ENCODE measurements at places on chromosomes 4 and X. TPM values are rescaled to one million over a fixed set of nuclear protein-coding genes. Genes with fewer than 3 reads are reported as not detected.

BEX2 gene
- total RNA-seq, result 2.3 TPM

RPL39 gene
- 1,043 TPM for total RNA-seq

PDGFRA gene
- total RNA-seq, result not detected

ANK2 gene
- total RNA-seq, result 1.1 TPM

CT45A10 gene
- not detected for total RNA-seq

PCDH10 gene
- not detected for total RNA-seq

WAS gene
- 109 TPM for total RNA-seq

TCEAL6 gene
- total RNA-seq, result not detected

EPGN gene
- not detected for total RNA-seq

SERPINA7 gene
- not detected for total RNA-seq

SPANXB1 gene
- not detected for total RNA-seq

CLNK gene
- 0.70 TPM for total RNA-seq

SLC38A5 gene
- 156 TPM for total RNA-seq

GRCh38 chr4:122673252-122673651 is 52.4 kb upstream of the IL21 start:
- no peak for DNase-seq

- no peak for DNase-seq
Observed at GRCh38 chrX:7828594-7828993, 14.4 kb upstream of the VCX start.

DNA sequence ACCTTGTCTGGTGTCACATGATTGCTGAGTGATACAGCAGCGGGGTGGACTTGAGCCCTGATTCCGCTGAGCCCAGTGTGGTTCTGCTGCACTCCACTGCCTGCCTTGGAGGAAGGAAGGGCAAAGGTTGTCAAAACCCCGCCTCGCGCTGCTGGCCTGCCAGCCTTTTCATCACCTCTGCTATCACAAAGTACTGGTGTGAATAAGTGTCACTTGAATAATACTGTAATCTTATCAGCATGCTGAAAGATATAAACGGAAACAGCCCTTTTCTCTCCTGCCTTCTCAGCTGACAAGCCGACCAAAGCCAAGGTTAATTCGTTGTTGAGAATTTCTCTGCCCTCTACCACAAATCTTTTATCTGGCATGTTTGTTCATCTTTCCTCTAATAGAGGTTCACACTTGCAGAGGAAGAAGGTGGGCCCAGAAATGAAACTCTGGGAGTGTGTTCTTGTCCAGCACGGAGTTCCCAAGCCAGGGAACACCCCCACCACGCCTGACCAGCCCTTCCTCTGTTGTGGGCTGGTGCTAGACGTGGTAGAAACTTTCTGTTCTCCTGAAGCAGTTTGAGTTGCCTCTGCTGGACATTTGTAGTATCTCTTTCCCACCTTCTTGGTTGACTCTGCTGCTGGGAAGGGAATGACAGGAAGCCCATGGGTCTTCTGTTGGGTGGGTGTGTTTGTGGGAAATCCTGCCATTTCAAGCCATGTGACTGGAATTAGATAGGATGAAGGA is 21.5 kb downstream of the FHDC1 start:
- DNase-seq, result no peak

DNA sequence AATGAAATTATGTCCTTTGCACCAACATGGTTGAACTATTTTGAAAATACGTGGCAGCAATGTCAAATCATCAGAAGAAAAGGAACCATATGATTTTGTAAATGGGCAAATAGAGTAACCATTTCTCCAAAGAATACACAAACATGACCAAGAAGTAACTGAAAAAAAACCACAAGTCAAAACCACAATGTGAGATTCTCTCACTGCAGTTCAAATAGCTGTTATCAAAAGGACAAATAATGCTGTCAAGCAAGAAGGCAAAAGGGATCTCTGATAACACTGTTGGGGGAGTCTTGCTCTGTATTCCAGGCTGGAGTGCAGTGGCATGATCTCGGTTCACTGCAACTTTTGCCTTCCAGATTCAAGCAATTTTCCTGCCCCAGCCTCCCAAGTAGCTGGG is 280.8 kb upstream of the ZCCHC13 start:
- no peak for DNase-seq

DNA sequence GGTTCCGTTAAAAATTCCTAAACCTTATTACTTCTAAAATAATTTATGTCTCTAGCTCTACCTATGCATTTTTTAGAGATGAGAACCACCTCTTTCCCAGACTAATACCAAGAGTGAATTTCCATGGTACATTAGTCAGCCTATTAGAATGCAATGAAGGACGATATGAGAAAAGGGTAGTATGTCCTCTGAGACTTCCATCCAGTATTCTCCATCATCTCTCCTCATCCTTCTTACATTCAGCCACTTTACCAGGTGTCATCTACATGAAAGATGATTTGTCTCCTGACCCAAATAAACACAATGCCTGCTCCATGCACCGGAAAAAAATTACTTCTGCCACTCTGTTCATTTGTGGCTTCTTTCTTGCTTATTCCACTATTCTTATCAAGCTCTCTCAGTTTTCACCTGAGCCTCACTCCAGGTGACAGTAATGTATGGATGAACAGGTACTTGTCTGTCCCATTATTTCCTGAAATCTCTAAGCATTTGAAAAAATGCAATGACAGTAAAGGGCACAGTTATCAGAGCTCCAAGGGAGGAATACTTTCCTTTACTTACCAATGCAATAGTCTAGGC is 97.9 kb downstream of the MAB21L2 start:
- DNase-seq, result no peak

- no peak for DNase-seq
Observed at GRCh38 chr4:114311787-114312186, 286.8 kb upstream of the UGT8 start.

DNA sequence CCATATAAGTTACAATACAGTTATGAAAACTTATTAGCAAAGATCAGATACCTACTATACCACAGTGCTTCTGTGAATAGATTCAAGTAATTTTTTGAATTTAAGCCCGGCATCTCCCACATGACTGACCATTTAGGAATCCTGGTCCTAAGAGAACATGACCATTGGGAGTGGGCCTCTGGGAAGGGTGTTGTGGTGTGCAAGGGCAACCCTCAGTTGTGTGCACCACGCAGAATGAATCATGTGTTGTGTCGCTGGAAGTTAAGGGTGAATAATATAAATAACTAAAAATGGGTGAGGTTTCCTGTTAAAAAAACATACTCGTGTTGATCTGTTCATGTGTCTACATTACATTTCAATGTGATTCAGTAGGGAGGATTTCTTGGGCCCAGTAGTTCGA is 15.5 kb downstream of the CPE start:
- no peak for DNase-seq

DNA sequence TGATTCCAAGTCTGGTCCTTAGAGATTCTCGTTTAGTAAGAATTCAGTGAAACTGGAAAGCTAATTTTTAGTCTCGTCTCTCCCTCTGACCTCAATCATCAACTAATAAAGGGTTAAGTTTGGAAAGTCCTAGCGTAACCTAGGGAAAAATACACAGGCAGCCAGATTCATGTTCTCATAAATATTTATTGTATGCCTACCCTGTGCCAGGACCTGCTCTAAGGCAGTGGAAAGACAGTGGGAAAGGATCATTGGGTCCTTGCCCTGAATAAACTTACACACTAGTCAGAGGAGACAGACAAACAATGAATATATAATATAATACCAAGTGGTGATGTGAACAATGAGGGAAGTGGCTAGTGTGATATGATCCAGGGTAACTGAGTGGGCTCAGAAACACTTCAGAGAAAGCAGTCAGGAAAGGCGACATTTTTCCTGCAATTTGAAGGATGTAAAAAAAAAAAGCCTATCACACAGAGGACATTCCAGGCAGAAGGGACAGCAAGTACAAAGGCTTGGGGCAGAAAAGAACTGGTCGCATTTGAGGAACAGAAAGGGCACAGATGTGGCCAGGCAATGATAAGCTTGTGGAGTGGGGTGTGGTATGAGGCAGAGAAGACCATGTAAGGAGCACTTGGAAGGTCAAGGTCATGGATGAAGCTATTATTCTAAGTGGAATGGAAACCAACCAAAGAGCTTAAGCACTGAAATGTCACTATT is 128.8 kb downstream of the AMELX start:
- DNase-seq, result no peak

DNA sequence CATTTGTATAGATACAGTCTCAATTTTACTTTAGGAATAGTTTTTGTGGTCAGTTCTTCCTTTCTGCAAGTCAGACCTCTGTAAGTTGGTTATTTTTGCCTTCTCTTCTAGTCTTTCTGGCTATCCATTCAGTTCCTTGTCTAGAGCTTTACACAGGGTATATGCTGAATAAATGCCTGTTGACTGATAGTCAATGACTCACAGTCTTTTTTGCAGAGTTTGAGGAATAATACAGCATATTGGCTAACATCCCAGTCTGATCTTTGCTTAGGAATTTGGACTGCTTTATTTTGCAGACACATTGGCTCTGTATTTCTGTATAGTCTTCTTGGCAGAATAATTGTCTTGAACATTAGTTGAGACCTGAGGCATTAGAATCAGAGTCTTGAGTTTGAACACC is 132.4 kb downstream of the MAGEC1 start:
- DNase-seq, result no peak

DNA sequence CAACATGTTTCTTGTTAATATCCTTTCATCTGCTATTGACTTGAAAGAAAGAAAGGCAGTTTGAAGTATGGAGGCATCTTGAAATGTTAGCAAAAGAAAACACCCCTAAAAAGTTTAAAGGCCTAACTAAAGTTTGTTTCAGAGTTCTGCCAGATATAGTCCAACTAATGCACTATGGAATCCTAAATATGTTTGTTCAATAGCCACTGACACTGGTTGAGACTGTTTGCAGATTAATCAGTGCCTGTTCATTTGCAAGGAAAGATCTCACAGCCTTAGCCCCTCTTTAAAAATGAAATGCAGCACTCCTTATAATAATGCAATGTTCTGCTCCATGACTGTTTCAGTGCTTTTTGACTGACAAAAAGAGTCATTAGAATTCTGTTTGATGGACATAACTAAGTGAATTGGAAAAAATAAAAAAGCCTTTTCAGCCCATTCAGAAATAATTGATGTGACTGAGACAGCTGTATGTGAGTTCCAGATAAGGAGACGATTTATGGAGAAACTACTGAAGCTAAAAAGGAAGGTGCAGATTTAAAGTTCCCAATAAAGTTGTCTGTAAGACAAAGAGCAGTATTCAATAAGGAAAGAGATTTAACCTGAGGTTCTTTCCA is 192.0 kb downstream of the PCDH7 start:
- DNase-seq, result no peak

GRCh38 chrX:83008415-83008814 is 499.7 kb upstream of the POU3F4 start:
- no peak for DNase-seq

DNA sequence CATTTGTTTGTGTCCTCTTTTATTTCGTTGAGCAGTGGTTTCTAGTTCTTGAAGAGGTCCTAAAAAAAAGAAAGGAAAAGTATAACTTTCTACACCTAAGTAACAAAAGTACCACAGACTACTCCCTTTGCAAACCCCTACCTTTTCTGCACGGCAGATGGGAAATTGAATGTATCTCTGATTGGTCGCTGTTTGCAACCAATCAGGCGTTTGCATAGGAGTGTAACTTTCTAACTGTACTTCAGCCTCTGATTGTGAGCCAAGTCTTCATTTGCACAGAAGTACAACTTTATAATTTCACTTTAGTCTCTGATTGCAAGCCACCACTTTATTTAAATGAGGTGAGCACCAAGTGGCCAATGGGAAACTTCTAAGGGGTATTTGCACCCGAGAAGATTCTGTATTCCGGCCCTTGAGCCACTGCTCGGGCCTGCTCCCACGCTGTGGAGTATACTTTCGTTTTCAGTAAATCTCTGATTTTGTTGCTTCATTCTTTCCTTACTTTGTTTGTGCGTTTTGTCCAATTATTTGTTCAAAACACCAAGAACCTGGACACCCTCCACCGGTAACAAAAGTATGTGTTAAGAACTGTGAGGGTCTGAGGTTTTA is 40.3 kb upstream of the FHL1 start:
- DNase-seq, result no peak

- no peak for DNase-seq
Observed at GRCh38 chr4:26048378-26048882, 134.4 kb downstream of the SMIM20 start.

DNA sequence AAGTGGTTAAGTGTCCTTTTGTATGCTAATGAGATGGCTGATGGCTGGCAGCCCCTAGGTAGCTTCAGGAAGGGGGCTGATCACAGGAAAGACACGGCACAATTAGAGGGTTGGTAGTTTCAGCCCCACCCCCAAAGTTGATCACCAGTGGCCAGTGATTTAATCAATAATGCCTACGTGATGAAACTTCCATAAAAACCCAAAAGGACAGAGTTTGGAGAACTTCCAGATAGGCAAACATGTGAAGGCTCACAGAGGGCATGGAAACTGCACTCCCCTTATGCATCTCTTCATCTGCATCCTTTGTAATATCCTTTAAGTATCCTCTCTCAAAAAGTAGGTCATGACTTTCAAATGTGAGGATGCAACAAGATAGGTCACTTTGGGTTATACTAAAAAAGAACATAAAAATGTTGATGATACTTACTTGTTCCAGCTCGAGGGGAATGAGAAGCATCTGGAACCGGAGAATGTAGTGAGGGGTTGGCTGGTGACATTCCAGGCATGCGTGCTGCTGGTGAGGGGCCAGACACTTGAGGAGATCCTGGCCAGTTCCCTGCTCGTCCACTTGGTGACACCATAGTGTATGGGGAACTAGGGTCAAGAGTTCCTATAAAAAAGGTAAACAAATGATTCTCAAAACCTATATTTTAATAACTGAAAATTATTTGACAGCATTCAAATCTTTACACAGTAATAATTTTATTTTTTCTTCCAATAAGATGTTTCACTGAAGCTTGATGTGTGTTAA is 16.7 kb upstream of the CXorf38 start:
- DNase-seq, result no peak

- no peak for DNase-seq
Observed at GRCh38 chr4:121597346-121597934, 99.3 kb downstream of the ANXA5 start.
